Fibroblast of the conjunctiva (primary cell): ENCODE measurements at places on chromosomes 4 and X.

- DNase-seq = no peak
Observed at GRCh38 chr4:15427161-15427560, 672 bp upstream of the C1QTNF7 start.

DNA sequence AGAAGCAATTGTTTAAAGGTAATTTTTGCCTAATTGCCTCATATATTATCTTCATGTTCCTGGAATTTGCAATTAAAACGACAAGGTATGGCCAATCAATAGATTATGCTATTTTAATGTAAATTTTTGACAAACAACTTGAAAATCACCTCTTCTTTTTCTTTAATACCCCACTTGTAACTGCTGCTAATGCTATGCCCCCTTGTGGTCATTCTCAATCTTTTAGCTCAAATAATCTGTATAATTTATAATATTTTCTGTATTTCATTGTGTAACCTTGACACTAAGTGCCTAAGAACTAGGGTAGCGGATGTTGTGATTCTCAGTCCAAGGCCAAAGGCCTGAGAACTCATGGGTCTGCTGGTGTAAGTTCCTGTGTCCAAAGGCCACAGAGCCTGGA lies 831.7 kb upstream of the POU3F4 start:
- no peak for DNase-seq

GRCh38 chr4:154124539-154125255 lies 335.8 kb upstream of the SFRP2 start:
- DNase-seq = peak; percentile 6

DNA sequence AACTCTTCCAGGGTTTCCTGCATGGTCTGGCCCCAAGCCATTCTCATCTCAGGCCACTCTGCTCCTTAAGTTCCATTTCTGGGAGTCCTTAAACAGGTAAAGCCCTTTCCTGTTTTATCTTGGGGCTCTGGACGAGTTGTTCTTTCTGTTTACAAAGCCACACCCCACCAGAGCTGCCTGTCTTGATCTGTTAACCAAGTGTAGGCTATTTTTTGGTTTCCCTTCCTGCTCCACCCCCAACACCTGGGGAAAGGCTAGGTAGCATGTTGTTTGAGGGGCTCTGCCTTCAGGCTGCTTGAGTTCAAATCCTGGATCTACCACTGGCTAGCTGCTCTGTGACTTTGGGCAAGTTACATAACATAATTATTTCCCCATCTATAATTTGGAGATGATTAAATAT lies 40.0 kb downstream of the ERVMER34-1 start:
- DNase-seq = no peak

GRCh38 chr4:38117591-38117990 lies 157.4 kb downstream of the PTTG2 start:
- no peak for DNase-seq

DNA sequence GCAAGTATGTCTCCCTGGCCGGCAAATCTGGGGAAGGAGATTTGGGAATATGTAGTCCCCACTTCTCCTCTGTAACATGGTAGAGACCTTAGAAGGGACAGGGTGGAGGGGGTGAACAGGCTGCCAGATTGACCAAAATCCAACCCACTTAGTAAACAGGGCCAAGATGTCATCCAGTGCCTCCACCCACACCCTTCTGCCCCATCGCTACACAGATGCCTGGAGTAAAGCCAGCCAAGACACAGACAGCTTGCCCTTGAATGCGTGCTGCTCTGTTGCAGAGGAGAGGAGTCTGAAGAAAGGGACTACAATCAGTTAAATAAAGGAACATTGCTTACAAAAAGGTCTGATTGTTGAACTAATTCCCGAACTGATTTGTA lies 160.1 kb upstream of the LDB2 start:
- peak; percentile 64 for DNase-seq

- no peak for DNase-seq
Observed at GRCh38 chr4:80015407-80016189, 57.4 kb downstream of the ANTXR2 start.

GRCh38 chrX:30153175-30153880 lies 62.0 kb upstream of the MAGEB2 start:
- DNase-seq = no peak

- DNase-seq = no peak
Observed at GRCh38 chrX:14051416-14051815, 21.7 kb upstream of the GEMIN8 start.

DNA sequence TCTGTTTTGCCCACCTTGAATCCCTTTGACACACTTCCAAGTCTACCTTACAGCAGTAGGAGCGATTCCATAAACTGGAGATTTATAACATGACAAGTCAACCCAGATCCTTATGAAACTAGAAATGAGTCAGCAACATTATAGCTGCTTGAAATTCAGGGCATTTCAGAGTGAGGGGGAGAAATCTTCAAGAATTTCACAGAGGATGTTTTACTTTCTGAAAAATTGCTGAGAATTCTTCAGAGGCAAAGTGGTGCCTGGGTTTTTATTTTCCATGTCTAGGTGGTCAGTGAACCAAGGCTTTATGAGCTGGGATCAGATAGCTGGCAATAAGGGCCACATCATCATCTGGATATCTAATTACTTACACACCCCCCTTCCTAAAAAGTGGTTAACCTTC lies 119.8 kb downstream of the PPARGC1A start:
- DNase-seq = no peak

DNA sequence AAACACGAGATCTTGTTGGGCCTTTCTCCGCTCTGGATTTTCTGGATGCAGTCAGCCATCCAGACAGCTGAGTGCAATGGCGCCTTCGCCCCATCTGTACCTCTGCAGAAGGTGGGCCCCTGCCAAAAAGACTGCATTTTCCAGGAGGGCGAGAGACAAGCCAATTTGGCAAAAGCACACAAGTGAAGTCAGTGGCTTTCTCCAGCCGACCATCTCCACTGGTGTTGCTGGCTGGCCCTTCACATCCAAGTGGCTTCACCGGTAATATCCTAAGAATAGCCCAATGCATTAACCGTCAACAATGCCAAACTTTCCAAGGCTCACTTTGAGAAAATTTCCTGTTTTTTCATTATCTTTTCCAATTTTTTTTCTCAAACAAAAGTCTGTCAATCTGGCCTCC lies 96.2 kb upstream of the MXRA5 start:
- no peak for DNase-seq

- no peak for DNase-seq
Observed at GRCh38 chr4:39166177-39166576, 16.2 kb upstream of the WDR19 start.

DNA sequence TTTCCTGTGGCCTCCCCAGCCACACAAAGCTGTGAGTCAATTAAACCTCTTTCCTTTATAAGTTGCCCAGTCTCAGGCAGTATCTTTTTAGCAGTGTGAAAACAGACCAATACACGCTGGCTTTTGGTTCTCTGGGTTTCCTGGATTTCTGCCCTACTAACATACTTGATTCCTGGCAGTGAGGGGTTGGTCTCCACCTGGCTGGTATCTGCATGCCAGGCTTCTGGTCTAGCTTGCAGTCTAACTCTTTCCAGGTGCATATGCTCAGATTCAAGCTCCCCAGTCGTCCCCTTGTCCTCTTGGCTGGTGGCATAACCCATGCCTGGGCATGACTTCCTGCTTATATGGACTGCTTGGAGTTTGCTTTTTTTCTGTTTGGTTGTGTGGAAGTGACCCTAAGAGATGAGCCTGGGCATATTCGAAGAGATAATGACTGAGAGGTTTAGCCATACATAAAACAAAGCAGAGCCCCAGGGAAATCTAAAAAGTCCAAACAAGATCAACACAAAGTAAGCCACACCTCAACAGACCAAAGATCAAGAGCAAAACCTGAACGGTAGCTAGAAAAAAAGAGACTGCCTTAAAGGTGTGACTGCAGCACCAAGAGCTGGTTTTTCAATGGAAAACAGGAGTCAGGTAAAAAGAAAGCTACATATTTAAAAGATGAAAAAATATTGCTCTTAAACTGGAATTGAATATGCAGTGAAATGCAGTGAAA lies 102.1 kb upstream of the STS start:
- no peak for DNase-seq

DNA sequence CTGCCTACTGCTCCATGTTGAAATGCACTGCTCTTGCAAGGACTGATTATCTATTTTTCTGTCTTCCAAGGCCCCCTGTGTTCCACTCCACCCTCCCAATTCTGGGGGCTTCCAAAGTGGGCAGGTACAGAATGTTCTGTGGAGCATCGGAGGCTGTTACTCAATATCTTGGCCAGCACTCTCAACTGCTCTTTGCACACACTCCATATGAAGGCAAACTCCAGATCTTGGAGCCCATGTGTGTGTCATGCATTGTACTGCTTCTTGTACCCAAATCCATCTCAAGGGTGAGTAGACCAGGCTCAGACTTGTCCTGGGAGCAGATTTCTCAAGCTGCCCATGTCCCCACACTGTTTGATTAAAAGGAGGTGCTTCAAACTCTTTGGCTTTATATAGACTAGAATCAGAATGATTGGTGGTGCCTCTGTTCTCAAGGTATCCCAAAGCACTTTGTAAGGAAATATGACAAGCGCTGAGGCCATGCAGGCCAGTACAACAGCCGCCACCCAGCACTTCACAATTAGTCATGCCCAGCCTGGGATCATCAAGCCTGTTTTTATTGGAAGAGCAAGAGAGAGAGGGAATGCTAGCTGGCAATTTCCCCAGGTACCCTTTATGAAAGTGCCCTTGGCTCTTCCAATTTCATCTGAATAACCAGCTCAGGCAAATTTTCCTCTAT lies 44.3 kb downstream of the AR start:
- no peak for DNase-seq

DNA sequence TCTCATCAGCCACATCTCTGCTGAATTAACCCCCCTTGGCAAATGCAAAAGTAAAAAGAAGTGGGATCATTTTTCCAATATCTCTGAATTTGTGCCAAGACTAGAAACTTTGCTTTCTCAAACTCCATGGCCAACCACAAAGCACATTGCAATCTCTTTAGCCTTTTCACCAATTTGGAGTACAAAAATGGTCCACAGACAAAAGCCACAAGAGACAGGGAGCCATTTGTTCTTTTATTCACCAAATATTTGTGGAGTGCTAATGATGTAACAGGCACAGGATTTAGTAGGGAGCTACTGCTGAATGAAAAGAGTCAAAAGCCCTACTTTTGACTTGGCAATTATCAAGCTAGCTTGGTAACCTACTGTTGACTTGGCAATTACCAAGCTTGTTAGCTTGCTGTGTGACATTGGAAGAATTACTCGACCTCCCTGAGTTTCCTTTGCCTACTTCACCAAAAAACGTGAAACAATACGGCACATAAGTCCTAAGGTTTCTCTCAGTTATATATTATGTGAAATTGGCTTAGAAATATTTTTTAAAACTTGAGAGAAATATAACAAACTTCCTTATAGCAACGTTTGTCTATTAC lies 97.1 kb upstream of the KLF3 start:
- no peak for DNase-seq
